Fibroblast of villous mesenchyme (primary cell): ENCODE measurements at places on chromosomes 1 and 21. TPM values are rescaled to one million over a fixed set of nuclear protein-coding genes. Genes with fewer than 3 reads are reported as not detected.

GRCh38 chr1:161080441-161081405 lies 8.6 kb downstream of the NECTIN4 start:
- peak; percentile 48 for DNase-seq

- peak; percentile 33 for DNase-seq
Measured at GRCh38 chr1:15177710-15178166, 24.2 kb downstream of the TMEM51 start.

- DNase-seq = peak; percentile 43
Measured at GRCh38 chr1:111334169-111334568, 43.5 kb downstream of the CHIA start.

GRCh38 chr1:12166834-12167492 lies at the start of gene TNFRSF1B:
Gene TNFRSF1B, plus strand, starts transcription at chr1:12166991. Its CDS starts 101 bp downstream, at chr1:12167092.
- peak; percentile 60 for DNase-seq

DNA sequence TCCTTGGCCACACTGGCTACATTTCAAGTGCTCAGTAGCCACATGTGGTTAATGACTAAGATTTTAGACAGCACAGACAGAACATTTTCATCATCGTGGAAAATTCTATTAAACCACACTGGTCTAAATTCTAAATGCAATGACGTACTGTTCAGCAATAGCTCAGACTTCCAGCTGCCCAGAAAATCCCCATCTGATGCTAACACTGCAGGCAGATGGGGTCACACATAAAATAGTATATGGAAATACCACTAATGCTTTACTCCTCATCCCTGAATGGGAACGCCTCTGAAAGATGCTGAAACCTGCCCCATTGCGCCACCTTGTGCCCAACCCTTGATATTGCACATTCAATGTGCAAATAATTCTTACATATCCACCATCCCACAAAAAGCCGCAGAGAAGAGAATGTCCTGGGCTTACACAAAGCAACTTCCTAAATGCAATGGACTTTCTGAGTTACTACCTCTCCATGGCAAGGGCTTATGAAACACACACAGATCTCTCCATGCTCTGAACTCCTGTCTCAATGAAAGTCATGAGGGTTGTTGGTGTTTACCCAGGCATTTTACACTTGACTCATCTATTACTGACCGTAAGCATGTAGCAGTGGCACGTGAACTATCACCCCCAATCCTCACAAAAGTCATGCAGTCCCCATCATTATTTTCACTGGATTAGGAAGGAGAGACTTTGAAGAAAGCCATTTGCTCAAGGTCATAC lies 20.3 kb upstream of the SLC5A9 start:
- peak; percentile 79 for DNase-seq

GRCh38 chr1:39652105-39652504 lies 12.7 kb upstream of the HEYL start:
- no peak for DNase-seq

- DNase-seq = no peak
Measured at GRCh38 chr1:118925651-118926050, 62.5 kb downstream of the TBX15 start.

GRCh38 chr1:180947901-180948640 lies 35.4 kb downstream of the KIAA1614 start:
- DNase-seq = peak; percentile 49

DNA sequence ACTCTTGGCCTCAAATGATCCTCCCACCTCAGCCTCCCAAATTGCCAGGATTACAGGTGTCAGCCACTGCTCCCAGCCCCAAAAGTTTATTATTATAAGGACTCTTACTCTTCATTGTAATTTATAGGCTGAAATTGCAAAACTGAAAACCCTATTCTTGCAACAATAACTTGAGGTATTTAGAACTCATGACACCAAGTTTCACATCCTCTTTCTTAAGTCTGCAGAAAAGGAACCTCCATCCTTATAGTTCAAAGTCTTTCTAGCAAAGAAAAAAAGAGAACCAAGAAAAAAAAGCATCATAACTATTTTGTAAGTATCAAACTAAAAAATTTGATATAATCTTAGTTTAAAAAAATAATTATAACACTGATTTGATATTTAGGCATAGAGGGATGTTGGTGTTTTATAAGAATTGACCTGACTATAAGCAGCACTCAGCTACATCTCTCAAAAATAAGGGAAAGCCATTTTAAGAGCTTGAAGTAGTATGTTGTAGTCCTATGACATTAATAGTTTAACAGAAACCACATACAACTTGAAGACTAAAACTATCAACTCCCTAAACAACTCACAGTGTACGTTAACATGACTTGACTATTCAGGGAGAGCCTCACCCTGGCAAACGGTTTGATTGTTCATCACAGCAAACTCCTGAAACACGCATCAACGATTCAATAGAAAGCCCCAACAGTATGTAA lies 122.4 kb downstream of the AKT3 start:
- DNase-seq = no peak

- DNase-seq = peak; percentile 31
Measured at GRCh38 chr1:6783936-6784559, 1.2 kb upstream of the CAMTA1 start.

DNA sequence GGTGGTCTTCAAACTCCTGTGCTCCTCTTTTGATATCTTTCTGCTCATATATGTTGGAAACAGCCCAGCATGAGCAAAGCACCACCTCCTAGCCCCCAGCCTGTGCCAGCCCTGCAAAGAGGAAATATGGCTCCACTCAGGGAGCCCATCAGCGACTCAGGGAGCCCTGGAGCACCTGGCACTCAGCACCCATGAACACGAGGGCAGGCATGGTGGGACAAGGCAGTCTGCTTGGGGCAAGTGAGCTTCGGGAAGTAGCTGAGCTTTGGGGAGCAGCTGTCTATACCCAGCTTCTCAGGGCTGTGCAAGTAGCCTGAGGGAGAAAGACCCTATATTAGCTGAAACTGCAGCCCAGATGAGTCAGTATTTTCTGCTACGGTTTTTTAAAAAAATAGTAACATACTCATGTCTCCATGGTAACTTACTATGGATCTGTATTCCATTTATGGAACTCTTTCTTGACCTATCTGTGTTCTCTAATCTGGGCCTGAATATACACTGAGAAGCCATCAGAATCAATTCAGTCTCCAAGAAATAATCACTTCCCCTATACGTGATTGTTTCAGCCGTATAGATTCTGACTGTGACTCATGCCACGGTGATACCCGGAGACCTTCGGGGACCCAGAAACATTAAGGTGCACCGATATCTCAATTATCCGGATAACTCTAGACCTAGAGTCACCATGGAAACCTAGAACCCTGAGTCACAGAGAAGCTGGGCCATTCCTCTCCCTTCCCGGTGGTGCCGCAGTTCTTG lies 1.5 kb upstream of the ETS2 start:
- DNase-seq = peak; percentile 15

- DNase-seq = no peak
Measured at GRCh38 chr21:35394634-35395369, 345.7 kb upstream of the RUNX1 start.

GRCh38 chr1:13593511-13594131 lies 10.0 kb downstream of the PDPN start:
- DNase-seq = peak; percentile 96

DNA sequence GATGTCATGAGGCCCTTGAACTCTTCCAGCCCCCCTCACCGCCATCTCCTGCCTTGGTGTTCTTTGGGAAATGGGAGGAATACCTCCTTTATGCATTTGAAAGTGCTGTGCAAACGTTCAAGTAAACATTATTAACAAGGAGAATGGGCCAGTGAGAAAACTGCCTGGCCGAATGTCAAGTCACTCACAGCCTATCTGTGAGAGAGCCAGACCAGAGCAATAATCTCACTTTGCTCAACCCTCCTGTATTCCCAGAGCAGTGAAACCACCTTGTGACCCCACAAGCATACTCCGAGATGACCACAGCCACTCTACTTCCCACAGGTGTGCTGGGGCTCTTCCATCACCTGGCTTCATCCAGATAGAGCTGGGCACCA lies 5.2 kb downstream of the TAL1 start:
- DNase-seq = no peak

DNA sequence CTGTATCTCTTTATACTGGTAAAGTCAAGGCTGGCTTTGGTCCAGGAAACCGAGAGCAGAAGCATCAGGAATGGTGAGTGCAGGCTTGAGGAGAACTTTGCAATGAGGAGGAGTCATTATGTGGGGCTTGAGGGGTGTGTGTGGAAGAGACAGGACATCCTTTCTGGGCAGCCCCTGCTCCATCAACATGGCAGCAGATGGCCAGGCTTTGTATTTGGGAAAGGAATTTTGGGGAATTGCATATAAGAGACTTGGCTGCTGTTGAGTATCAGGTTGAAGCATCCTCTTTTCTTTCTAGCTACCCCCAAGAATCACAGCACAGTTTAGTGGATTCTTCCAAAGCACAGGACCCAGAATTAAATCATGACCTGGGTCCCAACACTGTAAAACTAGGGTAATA lies 33.4 kb downstream of the VTCN1 start:
- no peak for DNase-seq

GRCh38 chr1:231919239-231919885 lies 292.8 kb downstream of the DISC1 start:
- no peak for DNase-seq

DNA sequence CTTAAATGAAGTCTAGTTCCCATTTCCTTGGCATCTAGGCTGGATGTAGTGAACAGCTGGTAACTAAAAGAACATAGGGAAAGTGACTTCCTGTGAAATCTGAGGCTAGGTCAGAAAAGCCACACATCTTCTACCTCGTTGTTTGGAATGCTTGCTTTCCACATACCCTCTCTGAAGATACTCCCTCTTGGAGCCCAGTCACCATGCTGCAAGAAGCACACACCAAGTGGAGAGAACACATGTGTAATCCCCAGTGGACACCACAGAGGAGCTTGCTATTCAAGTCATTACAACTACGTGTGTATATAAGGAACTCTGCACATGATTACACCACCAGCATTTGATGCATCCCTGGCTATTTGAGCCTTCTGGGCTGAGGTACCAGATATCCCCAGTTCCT lies 125.9 kb downstream of the RGS21 start:
- no peak for DNase-seq

GRCh38 chr21:32523988-32524719 lies 61.2 kb downstream of the TCP10L start:
- peak; percentile 97 for DNase-seq

GRCh38 chr1:10960411-10961299 lies 51.8 kb upstream of the TARDBP start:
- DNase-seq = peak; percentile 65

- no peak for DNase-seq
Measured at GRCh38 chr1:25064465-25065240, 134.6 kb upstream of the RUNX3 start.

The ESRRG gene
- total RNA-seq = under 0.01 TPM in 2 replicates

The TNNT2 gene
- 0.64 and 3.5 TPM in 2 replicates for total RNA-seq

The FTCD gene
- under 0.01 and 0.43 TPM in 2 replicates for total RNA-seq

The TMCC2 gene
- total RNA-seq = 3.2 and 3.5 TPM in 2 replicates

The OPTC gene
- total RNA-seq = not detected in 2 replicates

The OR2L13 gene
- not detected in 2 replicates for total RNA-seq
